ENCODE measurements at places on chromosomes 13 and 19. TPM values are rescaled to one million over a fixed set of nuclear protein-coding genes. Genes with fewer than 3 reads are reported as not detected.

The KCNN4 gene
- 31.9 TPM for total RNA-seq

The BORCS8 gene
- 22.1 TPM for total RNA-seq

The KLF12 gene
- 24.6 TPM for total RNA-seq

DNA sequence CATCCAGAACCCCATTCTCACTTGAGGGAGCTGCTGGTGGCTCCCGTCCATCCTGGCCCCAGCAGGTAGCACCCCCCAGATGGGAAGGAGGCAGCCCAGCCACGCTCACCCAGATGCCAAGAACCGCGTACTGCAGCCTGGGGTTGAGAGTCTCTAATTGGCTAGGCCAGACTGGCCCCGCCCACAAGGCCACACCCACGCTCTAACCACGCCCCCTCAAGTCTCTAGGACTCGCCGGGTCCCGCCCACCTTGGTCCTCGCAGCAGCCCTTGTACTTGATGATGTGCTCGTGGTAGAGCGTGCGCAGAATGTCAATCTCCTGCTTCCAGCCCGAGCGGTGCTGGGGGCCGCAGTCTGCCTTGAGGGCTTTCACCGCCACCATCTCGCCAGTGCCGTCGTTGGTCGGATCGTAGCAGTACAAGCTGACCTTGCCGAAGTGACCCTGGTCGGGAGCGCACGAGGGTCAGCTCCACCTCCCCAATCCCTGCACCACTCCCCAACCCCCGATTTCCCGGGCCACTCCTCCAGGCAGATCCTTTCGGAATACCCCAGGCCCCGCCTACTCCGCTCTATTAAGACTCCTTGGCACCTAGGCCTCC, 14.5 kb upstream of the ICAM3 start:
- no peak overlapping the region for H3K27ac ChIP-seq
- peak; percentile 43 for DNase-seq
- no peak overlapping the region for H3K4me3 ChIP-seq
- H3K27me3 ChIP-seq = no peaks in the 10 kb centered on the region
- H3K36me3 ChIP-seq = peaks cover 39% of the 10 kb centered on the region
- H3K4me1 ChIP-seq = no peaks in the 10 kb centered on the region

DNA sequence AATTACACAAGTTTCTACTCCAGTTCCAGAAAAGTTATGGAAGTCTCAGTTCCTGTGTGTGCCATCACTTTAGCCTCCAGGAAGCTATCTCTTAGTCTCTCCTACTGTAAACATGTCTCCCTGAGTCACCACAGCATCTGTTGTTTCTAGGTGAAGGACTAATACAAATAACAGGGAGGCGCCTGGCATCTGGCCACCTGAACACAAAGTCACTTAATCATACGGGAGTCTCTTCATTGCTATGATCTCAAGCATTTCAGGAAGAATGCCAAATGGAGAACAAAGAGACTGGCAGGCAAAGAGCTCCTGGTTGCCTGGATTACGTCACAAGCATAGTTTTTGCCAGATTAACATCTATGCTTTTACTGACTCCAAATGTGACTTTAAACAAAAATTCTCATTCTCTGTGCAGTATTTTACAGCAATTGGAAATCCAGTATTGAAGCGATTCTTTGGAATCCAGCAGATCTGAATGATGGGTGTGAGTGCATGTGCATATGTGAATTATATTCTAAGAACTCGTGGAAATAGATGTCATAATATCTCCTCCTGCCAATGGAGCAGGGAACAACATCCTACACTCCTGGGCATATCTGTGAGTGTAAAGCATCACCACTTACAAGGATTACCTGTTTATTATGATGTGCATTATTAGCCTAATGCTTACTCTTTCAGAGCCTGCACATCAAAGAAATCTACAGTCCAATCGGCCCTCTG, 572.8 kb downstream of the PCDH9 start:
- no peak overlapping the region for H3K27ac ChIP-seq
- H3K36me3 ChIP-seq = no peaks in the 10 kb centered on the region
- no peaks in the 10 kb centered on the region for H3K4me1 ChIP-seq
- no peaks in the 10 kb centered on the region for H3K27me3 ChIP-seq

- no peak for DNase-seq
- no peaks in the 10 kb centered on the region for H3K36me3 ChIP-seq
- no peak overlapping the region for H3K4me3 ChIP-seq
- H3K4me1 ChIP-seq = no peaks in the 10 kb centered on the region
- no peaks in the 10 kb centered on the region for H3K27me3 ChIP-seq
Measured at GRCh38 chr13:97306106-97306505, 84.0 kb downstream of the MBNL2 start.

- H3K27me3 ChIP-seq = peaks cover 2% of the 10 kb centered on the region
- H3K36me3 ChIP-seq = no peaks in the 10 kb centered on the region
- DNase-seq = no peak
- H3K4me3 ChIP-seq = no peak overlapping the region
- H3K4me1 ChIP-seq = peaks cover 4% of the 10 kb centered on the region
Measured at GRCh38 chr13:44331912-44332851, 41.4 kb upstream of the SERP2 start.

GRCh38 chr13:74645586-74645985, 511.4 kb upstream of the KLF12 start:
- H3K4me1 ChIP-seq = no peaks in the 10 kb centered on the region
- H3K27ac ChIP-seq = no peak overlapping the region
- no peaks in the 10 kb centered on the region for H3K27me3 ChIP-seq
- no peaks in the 10 kb centered on the region for H3K36me3 ChIP-seq
- no peak for DNase-seq

DNA sequence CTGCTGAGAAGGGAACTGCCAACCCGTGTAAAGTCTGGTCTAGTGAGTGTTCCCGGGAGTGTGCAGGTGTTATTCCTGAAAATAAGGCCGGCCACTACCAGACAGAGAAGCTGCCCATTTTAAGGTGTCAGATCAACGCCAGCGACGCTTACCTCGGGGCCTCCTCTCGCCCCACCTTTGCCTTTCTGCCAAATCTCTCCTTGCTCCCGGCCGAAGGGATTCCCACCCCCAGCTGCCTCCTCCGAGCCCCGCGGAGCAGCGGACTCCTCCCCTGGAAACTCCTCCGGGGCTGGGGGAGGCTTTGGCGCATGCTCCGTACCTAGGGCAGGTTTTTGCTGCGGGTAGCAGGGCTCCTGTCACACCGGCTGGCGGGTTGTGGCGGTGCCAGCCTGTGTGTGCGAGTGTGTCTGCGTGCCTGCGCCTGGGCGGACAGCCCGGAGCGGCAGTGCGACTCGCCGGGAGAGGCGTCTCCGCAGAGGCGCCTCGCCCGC, at the start of gene HS6ST3:
TSS of gene HS6ST3 (plus strand) at position 359 of the 491 bp plus-strand sequence.
- H3K4me3 ChIP-seq = no peak within 1 kb of the TSS
- H3K27ac ChIP-seq = no peak within 1 kb of the TSS
- peaks cover 46% of the 10 kb centered on the region for H3K27me3 ChIP-seq
- no peak for DNase-seq
- H3K4me1 ChIP-seq = peaks cover 1% of the 10 kb centered on the region
- no peaks in the 10 kb centered on the region for H3K36me3 ChIP-seq

GRCh38 chr19:35907377-35907745, 734 bp downstream of the TYROBP start:
- H3K4me3 ChIP-seq = no peak overlapping the region
- H3K27ac ChIP-seq = peak overlapping the region; percentile 62
- DNase-seq = no peak
- no peaks in the 10 kb centered on the region for H3K27me3 ChIP-seq

GRCh38 chr13:49538404-49538803, 42.7 kb downstream of the PHF11 start:
- H3K4me1 ChIP-seq = peaks cover 21% of the 10 kb centered on the region
- H3K36me3 ChIP-seq = peaks cover 32% of the 10 kb centered on the region
- H3K27me3 ChIP-seq = no peaks in the 10 kb centered on the region
- no peak for DNase-seq
- no peak overlapping the region for H3K4me3 ChIP-seq
- no peak overlapping the region for H3K27ac ChIP-seq

- no peak for DNase-seq
- no peak overlapping the region for H3K4me3 ChIP-seq
- peaks cover 2% of the 10 kb centered on the region for H3K27me3 ChIP-seq
- H3K4me1 ChIP-seq = no peaks in the 10 kb centered on the region
Measured at GRCh38 chr13:108957369-108958012, 328.1 kb downstream of the MYO16 start.

DNA sequence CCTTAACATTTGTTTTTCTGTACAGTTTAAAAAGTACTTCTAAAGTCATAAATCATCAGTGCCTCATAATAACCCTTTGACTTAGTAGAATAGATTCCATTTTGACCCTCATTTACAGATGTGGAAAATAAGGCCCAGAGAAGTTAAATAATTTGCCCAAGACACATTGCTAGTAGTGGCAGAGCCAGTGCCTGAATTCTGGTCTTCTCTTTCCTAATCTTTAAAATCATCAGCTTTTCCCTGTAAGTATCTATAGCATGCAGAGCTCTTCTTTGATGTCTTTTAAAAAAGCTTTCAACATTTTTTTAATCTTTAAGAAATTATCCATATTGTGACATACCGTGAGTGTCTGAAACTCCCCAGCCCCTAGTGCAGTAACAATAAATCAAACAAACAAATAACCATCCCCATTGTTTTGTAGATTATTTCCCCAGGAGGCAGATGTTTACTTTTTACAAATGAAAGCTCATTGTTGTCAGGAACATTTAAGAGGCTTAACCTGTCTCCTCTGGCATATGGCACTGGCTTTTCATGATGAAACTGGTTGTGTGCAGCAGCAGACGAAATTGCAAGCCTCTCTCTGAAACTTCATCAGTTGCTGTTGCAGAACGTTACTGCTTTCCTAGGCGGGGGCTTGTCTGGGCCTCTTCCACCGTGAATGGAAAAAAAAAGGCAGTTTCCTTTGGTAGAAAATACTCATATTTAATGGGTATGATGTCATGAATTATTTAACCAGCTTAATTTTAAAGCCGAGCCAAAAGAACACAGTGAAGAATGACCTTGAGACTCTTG, 31.7 kb upstream of the PCDH8 start:
- no peak overlapping the region for H3K4me3 ChIP-seq
- no peaks in the 10 kb centered on the region for H3K4me1 ChIP-seq

DNA sequence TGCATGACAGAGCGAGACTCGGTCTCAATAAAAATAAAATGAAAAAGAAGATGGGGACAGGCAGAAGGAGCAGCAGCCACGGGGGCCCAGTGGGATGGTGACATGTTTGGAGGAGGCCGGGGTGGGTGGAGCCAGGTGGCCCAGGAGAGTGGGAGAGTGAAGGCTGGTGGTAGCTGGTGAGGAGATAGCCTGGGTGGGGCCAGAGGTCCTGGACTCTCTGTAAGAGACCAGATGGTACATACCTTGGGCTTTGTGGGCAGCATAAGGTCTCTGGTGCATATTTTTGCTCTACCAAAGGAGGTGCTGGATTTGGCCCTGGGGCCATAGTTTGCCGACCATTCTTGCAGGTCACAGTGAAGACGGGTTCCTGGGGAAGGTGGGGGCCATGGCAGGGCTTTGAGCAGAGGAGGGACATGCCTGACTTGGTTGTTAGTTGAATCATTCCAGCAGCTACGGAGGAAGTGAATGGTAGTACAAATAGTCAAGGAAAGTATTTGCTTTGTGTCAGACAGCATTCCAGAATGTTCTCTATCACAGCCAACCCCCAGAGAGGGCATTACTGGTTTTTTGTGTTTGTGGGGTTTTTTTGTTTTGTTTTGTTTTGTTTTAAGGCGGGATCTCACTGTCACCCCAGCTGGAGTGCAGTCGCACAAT, 69.1 kb downstream of the ARHGEF18 start:
- peaks cover 3% of the 10 kb centered on the region for H3K4me1 ChIP-seq
- no peak for DNase-seq
- H3K4me3 ChIP-seq = no peak overlapping the region
- no peaks in the 10 kb centered on the region for H3K27me3 ChIP-seq
- H3K36me3 ChIP-seq = peaks cover 13% of the 10 kb centered on the region
- H3K27ac ChIP-seq = peak overlapping the region; percentile 2

- H3K4me1 ChIP-seq = peaks cover 10% of the 10 kb centered on the region
- no peak overlapping the region for H3K27ac ChIP-seq
- H3K4me3 ChIP-seq = no peak overlapping the region
Measured at GRCh38 chr13:97109841-97110492, 112.2 kb upstream of the MBNL2 start.

- no peak overlapping the region for H3K27ac ChIP-seq
- DNase-seq = no peak
- H3K27me3 ChIP-seq = peaks cover 22% of the 10 kb centered on the region
- no peak overlapping the region for H3K4me3 ChIP-seq
- H3K4me1 ChIP-seq = peaks cover 3% of the 10 kb centered on the region
Measured at GRCh38 chr19:2982983-2983350, 5.6 kb downstream of the TLE6 start.

DNA sequence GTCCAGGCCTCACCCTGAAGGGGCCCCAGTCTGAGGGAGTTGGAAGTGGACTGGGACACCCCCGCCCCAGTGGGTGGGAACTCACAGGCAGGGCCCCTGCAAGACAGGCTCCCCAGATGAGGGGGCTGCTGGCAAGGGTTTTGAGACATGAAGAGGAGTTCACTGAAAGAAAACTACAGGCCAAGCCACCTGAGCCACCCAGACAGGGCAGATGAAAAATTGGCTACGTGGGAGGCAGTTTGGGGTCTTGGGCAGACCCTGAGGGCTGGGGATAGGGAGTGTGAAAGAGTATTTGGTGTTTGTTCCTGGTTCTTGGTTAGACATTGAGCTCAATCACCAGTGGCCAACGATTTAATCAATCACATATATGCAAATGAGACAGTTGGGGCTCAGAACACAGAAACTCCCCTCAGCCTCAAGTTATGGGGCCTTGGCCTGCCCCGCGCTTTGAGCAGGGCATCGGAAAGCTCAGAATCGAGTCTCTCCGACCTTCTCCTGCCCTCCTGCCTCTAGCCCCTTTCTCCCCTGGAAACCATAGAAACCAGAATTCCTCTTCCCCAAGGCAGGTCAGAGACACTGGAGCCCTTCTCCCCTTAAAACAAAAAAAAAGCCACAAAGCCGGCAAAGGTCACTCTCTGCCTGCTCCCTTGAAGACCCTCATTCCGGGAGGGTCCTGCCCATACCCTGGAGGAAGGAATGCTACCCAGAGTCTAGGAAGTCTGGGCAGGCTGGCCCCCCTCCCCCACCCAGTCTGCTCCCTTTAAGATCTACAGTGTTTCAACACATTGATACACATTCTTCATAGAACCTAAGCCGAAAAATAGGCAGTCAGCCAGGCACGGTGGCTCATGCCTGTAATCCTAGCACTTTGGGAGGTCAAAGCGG, 1.3 kb upstream of the ISYNA1 start:
- DNase-seq = no peak
- H3K4me1 ChIP-seq = peaks cover 40% of the 10 kb centered on the region
- no peak overlapping the region for H3K4me3 ChIP-seq
- H3K27me3 ChIP-seq = peaks cover 3% of the 10 kb centered on the region
- H3K27ac ChIP-seq = peak overlapping the region; percentile 20

GRCh38 chr13:50844084-50844875, 788 bp upstream of the DLEU7 start:
- H3K27ac ChIP-seq = no peak overlapping the region
- H3K36me3 ChIP-seq = peaks cover 2% of the 10 kb centered on the region
- DNase-seq = no peak
- peaks cover 1% of the 10 kb centered on the region for H3K27me3 ChIP-seq
